ENCODE measurements at places on chromosomes 6 and 20.

DNA sequence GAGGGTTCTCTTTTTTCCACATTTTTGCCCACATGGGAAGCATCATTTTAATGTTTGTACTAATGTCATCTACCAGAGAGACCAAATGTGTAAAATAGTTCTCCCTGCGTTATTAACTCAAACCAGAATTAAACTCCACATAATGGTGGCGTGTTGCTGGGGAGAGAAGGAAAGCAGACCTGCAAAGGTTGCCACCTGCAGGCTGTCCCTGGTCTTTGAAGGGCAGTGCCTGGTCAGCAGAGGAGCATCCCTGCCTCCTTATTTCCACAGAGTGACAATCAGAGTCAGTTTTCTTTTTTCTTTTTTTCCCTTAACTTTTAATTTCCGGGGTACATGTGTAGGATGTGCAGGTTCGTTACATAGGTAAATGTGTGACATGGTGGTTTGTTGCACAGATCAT is 214.5 kb downstream of the TBX18 start:
- DNase-seq, result no peak

GRCh38 chr20:59185809-59186208 is 22.2 kb downstream of the ZNF831 start:
- DNase-seq, result no peak

- no peak for DNase-seq
These were observed 126.7 kb upstream of the RREB1 start for GRCh38 chr6:6980999-6981597.

DNA sequence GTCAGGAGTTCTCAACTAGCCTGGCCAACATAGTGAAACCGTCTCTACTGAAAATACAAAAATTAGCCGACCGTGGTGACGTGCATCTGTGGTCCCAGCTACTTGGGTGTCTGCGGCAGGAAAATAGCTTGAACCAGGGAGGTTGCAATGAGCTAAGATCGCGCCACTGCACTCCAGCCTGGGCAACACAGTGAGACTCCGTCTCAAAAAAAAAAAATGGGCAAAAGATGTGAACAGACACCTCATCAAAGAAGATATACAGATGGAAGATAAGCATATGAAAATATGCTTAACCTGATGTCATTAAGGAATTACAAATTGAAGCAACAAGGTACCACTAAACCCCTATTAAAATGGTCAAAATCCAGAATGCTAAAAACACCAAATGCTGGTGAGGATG is 9.2 kb upstream of the HSPA12B start:
- no peak for DNase-seq

DNA sequence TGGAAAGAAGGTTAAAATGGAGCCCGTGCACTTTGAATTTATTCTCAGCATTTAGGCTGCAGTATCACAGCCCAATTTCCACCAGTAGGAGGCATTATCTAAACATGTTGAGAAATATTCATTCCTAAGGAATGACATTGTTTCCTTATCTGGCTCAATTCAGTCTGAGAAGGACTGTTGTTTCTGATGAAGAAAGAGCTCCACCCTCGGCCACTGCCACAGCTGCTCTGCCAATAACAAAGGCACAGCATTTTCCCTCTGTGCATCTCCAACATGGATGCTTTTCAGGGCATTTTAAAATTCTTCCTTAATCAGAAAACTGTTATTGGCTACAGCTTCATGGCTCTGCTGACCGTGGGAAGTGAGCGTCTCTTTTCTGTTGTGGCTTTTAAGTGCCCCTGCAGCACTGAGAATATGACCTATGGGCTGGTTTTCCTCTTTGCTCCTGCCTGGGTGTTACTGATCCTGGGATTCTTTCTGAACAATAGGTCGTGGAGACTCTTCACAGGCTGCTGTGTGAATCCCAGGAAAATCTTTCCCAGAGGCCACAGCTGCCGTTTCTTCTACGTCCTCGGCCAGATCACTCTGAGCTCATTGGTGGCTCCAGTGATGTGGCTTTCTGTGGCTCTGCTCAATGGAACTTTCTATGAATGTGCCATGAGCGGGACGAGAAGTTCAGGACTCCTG is at the start of gene CALHM5:
Gene CALHM5 (plus strand): TSS at position 216 of the 687 bp plus-strand sequence. CDS start 58 bp downstream, at position 274.
- DNase-seq, result no peak

GRCh38 chr20:37522260-37523011 is 1.4 kb downstream of the NNAT start:
- no peak for DNase-seq

DNA sequence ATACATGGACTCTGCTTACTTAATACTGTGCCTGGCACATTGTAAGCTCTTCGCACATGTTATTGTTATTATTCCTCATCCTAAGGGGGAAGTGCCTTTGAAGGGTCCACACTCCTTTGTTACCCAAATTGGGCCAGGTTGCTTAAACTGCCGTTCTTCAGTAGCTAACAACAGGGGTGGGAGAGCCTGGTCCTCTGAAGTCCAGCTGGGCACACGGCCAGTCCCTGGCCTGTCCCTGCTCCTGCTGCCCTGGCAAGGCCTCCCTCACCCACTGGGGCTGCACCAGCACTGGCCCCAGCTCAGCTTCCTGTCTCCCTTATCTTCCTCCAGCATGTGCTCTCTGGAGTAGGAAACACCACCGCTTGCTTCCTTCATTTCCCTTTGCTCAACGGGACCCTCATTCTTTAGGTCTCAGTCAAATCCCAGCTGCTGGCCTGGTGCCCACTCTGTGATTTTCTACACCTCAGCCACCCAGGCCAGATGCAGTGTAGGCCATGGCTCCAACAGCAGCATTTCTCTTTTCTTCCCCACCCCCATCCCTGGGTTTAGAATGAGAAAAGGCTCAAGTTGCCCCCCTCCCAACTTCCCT is 5.5 kb upstream of the PROCR start:
- DNase-seq, result no peak

- no peak for DNase-seq
These were observed 236.0 kb upstream of the EYS start for GRCh38 chr6:65943051-65943450.

GRCh38 chr20:50484271-50484976 is 25.8 kb upstream of the PTPN1 start:
- no peak for DNase-seq

All from activated T-cell treated with anti-CD3 and anti-CD28 coated beads for 24 hours (primary cell).